ENCODE measurements at places on chromosomes 6 and 20.

DNA sequence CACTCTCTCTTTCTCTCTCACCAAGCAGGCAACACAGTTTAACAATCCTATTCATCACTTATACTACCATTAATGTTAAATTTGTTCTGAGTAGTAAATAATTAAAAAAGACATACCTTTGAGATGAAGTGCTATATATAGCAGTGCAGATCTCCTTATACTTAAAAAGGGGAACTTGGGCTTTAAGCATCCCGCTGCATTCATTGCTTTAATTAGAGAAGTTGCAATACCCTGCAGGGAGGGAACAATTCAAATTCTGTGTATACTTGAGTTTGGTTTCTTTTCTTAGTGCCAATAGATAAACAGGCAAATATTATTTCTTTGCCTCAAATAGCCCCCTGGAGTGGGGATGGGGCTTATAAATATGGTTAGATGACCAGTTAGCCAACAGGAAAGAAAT lies 10.8 kb upstream of the ZBTB24 start:
- no peak for DNase-seq

DNA sequence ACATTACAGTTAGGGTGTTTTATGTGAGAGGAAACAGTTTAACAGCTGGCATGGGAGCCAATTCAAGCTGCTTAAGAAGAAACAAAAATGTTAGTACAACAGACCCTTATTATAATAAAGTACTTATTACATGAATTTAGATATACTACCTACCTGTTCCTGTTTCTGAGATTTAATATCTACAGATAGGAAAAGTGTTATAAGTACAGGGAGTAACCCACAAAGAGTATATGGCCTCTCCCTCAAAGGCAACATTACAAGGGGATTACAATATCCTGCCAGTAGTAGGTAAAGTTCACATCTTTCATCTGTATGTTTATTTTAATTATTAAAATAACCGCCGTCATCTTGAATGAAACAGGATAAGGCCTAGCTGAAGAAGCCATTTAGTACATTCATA lies 1.8 kb upstream of the ME1 start:
- DNase-seq: no peak

DNA sequence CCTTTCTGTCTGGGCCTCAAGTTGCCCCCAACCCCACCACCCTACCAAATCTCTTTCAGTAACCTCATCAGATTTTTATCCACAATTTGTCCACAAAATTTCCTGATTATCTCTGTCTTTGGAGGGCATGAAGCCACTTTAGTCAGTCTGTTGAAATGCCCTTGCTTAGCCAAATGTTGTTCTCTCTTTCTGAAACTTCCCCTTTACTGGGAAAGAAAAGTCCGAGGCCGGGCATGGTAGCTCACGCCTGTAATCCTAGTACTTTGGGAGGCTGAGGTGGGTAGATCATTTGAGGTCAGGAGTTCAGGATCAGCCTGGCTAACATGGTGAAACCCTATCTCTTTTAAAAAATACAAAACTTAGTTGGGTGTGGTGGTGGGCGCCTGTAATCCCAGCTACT lies 33.8 kb downstream of the TOMM6 start:
- DNase-seq: no peak

DNA sequence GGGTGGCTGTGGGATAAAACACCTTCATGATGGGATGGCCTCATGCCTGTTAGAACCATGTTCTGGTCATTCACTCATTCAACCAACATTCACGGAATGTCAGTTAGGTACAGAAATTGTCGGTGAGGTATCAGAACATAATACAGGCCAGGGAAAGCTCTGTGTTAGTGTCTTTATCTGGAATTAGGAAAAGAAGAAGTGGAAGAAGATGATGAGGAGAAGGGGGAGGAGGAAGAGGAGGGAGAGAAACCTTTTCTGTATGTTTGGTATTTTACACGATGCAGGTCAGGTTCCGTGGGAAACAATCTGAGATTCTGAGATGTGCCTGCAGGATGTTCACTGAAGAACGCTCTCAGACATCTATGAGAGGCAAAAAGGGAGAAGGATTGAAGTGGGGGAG lies 5.6 kb downstream of the ADTRP start:
- DNase-seq: no peak

- peak; percentile 58 for DNase-seq
These were observed 290.3 kb upstream of the STXBP5 start for GRCh38 chr6:146913842-146914488.

DNA sequence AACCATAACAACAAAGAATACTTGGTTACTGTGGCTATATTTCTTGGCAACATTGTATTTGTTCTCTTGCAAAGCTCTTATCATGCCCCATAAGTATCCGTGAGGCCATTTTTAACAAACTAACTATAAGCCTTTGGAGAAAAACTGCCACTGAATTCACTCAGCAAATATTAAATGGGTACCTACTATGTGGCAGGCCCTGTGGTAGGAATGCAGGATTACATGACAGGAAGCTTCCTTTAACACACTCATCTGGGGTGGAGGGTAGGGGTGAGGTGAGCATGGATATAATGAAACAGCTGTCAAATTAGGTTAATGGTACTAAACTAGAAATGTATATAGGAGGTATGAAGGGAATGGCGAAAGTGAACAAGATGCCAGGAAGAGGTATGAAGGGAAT lies 504.8 kb downstream of the MEI4 start:
- peak; percentile 1 for DNase-seq

DNA sequence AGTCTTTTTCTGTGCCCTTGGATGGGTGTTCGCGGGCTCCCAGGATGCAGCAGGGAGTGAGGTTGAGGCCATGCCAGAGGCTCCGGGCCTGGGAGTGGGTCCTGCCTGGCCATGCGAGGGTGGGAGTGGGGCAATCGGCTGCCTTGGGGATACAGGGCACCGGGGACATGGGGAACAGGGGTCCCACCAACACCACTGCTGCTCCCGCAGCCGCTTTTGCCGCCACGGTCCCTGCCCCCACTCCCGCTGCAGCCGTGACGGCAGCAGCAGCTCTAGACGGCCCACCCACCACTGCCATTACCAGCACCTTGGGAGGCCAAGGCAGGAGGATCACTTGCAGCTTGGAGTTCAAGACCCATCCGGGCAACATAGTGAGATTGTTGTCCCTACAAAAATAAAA lies 35.3 kb upstream of the FAM50B start:
- no peak for DNase-seq

DNA sequence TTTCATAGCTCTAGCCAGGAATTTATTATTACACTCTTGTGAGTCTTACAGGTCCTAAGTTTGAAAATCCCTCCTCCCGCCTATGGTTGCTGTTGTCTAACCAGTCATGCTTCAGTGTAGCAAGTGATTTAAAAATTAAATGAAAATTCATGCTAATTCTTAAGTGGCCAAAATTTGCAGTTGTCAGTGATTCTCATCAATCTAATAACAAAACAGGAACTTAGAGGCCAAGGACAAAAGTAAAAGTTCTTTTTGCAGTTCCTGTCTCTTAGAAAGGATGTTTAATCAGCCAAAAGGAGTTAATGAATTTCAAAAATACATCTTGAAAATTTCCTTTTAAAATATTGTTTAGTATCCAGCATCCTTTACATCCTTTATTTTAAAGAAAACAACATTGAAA lies 36.3 kb downstream of the VTA1 start:
- no peak for DNase-seq

GRCh38 chr20:50980851-50981713 lies 22.5 kb downstream of the MOCS3 start:
- no peak for DNase-seq

DNA sequence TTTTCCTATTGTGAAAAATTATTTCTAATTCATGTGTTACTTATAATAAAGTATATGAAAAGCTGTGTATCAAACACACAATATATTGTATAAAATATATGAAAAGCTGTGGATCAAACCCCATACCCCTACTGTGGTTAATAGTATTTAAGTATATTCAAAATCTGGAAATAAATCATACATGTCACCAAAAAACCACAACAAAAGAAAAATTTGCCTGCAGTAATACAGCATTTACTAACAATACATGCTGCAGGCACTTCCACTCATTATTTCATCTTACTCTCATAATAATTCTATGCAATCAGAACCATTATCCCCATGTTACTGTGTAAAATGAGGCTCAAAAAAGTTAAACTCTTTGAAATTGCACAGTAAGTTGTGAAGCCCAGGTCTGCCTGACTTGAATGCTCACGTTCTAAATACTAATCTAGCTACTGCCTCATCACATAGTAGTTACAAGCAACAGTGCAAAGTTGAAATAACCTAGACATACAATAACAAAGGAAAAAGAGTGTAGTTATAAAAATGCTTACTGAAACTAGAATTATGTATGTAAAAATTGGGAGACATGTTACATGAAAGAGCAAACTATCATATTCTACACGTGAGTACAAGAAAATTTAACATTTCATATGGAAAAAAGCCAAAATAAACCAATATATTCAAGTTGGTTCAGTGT lies 61.7 kb downstream of the FAM217A start:
- DNase-seq: no peak

DNA sequence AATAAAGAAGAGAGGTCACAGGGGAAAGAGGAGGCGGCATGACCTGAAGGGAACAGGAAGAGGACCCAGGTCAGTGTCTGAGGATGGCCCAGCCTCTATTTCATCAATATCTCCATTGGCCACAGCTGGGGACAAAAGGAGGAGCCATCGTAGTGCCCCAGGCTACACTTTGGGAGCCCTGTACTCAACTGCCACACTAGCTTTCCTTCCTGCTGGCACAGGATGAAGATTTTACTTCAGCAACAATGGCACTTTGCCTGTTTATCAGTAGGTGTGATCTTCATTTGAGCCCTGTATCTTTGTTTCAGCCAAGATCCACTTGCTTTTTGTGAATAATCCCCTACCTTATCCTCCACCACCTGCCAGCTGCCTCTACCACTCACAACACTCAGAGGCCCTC lies 35.4 kb upstream of the RCAN2 start:
- DNase-seq: no peak

DNA sequence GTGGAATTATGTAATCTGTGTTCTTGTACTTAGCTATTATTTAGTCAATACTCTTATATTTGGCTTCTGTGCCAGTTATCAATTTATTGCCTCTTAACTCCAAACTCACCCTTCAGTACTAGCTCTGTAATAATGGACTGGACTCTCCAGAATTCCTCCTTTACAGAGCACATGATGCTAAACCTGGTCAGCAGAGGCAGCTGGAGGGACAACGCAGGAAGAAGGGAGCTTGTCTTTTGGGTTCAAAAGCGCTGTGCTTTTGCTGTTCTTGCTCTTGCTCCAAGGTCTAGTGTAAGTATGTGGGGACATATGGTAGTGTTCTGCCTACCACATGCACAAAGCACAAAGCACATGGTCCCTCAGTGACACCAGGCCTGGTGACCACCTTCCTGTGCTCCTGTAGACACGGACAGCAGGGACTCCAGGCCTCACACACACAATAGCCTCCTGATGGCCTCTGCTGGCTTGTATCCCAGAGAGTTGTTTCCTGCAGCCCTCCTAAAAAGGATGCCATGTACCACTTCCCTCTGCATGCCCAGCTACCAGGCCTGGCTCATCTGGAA lies 46.1 kb downstream of the CHD6 start:
- no peak for DNase-seq

DNA sequence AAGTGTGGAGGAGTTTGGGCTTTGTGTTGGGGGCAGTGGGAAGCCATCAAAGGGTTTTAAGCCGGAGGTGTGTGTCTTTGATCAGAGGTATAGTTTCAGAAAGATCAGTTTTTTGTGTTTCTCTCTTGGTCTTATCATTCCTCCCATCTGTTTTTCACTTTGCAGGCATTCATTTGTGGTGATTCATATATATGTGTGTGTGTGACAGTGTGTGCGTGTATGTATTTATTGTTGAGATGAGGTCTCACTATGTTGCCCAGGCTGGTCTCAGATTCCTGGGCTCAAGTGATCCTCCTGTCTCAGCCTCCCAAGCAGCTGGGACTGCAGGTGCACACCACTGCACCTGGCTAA lies 11.1 kb upstream of the SERINC3 start:
- no peak for DNase-seq

DNA sequence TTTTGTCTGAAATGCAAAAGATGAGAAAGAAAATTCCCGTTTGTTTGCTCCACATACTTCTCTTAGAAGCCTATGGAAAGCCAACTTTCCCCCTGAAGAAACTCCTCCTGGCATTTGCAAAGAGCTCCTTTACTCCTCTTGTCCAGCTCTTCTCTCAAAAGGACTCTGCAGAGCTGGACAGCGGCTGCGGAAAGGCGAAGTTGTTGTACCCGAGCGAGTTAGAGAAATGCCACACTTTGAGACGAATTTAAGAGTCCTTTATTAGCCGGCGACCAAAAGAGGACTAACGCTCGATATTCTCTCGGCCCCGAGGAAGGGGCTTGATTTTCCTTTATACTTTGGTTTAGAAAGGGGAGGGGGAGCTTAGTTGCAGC lies 157.8 kb downstream of the TRIM27 start:
- no peak for DNase-seq

- DNase-seq: no peak
These were observed 2.6 kb downstream of the PRR18 start for GRCh38 chr6:166305562-166306117.

- DNase-seq: no peak
These were observed 92.9 kb upstream of the NRSN1 start for GRCh38 chr6:24032896-24033688.

DNA sequence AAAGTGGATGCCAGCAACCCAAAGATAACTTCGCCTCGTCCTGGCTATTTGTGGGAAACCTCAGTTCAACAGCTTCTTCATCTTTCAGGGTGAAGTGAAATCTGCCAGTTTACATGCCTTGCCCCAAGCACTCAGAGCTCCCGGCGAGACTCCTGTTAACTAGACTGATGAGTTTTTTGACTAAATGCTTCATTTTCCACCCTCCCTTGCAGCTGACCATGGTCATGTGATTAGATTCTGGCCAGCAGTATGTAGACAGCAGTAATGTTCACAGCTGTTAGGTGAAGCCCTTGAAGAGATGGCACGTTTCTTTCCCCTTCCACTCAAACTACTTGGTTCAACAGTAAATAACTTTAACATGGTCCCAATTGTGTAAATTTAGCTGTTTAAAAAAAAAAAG lies 718.8 kb upstream of the FLRT3 start:
- no peak for DNase-seq

DNA sequence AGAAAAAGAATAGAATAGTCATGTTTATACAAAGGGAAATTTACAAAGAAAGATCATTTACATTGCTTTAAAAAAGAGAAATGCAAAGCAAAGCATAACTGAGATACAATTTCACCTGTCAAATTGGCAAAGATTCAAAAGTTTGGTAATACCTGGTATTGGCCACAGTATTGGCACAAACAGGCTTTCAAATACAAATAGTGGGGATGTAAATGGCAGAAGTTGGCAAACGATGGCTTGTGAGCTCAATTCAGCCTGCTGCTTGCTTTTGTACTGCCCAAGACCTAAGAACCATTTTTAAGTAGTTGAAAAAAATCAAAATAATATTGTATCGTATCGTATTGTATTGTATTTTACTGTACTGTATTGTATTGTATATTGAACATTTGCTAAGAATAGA lies 194.5 kb upstream of the JAG1 start:
- no peak for DNase-seq

- no peak for DNase-seq
These were observed 16.6 kb downstream of the VSTM2L start for GRCh38 chr20:37919389-37920040.

GRCh38 chr20:25249198-25249931 lies 1.5 kb downstream of the PYGB start:
- no peak for DNase-seq
